ENCODE measurements at places on chromosomes 3 and 15.
A peak's percentile ranks its signal among the peaks of the same experiment; 100 is the strongest.

DNA sequence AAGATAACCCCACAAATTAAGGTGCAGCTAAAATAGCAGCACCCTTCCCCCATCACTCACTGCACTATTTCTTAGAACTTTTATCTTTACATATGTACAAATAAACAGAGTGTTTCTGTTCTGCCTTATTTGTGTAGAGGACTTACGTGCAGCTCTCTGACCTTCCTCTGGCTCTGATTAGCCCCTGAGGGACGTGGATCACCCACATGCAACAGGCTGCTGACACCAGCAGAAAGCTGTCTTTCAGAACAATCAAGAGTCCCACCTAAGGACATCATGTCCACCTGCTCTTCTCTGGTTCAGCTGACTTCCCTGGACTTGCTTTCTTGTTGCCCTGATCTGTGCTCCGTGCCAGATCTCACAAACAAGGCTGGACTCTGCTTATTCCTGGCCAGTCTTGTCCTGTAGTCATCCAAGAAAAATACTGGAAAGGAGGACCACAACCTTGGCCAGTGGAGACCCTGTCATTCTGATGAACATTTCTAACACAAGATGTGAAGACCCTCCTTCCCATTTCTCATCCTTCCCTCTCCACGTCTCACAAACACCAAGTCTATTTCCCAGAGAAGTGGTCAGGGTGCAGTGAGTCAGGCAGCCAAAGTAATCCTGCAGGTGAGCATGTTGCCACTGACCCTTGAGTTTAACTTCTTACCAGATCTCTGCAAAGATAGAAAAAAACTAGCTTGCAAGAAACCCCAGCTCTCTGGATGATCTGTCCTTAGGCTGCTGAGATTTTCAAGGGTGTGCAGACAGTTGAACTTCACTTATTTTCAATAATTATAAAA is 243.6 kb upstream of the ICE2 start:
- DNase-seq: no peak

- DNase-seq: no peak
Observed at GRCh38 chr3:15978801-15979200, 181.0 kb upstream of the ANKRD28 start.

DNA sequence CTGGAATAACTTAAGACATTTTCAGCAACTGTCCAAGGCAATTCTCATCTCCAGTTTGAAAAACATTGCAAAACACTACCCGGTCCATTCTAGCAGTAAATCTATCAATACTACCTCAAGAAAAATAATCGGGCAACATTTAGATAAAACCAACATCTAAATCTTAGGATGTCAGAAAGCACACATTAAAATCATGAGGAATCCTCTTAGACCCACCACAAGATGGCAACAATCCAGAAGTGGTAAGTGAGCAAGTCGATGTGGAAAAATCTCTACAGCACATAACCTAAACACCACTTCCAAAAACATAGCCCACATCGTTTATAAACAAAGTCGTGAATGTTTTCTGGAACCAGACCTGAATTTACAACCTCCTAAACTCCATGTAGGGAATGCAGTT is 5.7 kb downstream of the PLCH1 start:
- no peak for DNase-seq

DNA sequence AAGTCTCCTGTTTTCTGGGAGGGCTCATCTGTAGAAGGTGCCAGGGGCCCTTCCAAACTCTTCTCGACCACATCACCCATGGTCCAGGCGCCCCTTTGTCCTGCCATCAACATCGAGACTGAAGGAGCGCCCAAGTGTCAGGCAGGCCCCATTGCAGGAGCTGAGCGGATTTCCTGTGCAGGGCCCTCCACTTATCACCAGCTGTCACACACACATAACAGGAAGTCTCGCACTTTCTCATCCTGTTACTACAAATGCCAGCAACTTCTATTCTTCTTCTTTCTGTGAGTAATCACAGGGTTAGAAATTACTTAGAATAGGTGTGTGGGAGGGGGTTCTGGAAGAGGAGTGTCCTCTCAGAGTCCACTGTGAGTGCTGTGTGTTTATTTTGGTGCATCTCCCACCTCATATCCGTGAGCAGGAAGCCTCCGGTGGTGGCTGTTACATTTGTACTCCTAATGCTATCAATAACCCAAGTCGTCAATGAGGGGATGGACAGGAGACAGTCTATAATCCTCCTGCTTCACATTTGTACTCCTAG is at the start of gene KLHL6:
TSS of gene KLHL6 (minus strand) at position 166 of the 541 bp plus-strand sequence. CDS start at position 113, 53 bp downstream.
- DNase-seq: peak; percentile 68

- DNase-seq: no peak
Observed at GRCh38 chr3:148654433-148654832, 43.3 kb upstream of the AGTR1 start.

DNA sequence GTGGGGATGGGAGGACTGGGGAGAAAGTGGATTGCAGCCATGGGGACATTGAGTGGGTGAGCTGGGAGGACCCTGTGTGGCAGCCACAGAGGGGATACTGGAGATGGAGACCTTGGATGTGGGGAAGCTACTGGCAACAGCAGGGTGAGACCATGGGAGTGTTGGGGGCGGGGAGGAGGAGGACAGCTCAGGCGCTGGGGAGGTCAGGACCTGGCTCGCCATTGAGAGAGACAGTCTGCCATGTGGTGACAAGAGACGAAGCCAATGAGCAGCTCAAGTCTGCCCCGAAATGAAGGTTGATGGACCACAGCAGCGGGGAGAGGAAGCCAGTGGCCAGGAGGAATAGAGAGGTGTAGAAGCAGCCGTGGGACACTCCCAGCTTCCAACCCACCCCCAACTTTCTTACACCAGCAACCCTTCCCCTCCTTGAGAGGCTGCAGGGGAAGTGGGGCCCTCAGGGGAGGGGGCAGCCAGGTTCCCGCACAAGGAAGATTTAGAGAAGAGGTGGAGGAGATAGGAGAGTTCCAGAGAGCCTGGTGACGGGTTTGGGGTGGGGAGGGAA is 118.1 kb downstream of the ASB7 start:
- no peak for DNase-seq

- DNase-seq: no peak
Observed at GRCh38 chr3:58260261-58260731, 22.7 kb downstream of the ABHD6 start.

- no peak for DNase-seq
Observed at GRCh38 chr3:146473726-146474125, 4.4 kb upstream of the PLSCR2 start.

DNA sequence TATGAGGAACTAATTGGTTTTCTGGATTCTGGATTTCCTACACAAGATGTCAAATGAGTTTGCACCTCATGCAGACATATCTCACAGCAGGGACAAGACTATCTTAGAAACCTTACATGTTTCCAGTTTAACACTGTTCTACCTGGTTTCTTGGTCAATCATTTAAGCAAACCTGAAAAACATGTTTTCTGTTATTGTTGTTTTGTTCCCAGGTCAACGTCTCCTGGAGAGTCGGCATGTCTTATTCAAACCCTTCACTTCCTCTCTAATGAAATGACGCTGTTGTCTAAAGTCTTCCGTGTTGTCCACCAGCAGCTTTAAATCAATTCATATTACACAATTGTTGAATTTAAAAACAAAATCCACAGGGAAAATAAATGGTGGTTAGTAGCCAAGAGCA is 150.9 kb downstream of the CNTN3 start:
- no peak for DNase-seq

GRCh38 chr15:23648920-23649515 is 1.4 kb upstream of the MAGEL2 start:
- peak; percentile 15 for DNase-seq

GRCh38 chr15:62626903-62627302 is 415.6 kb upstream of the TPM1 start:
- no peak for DNase-seq

GRCh38 chr3:114542359-114542758 is 248.5 kb downstream of the TIGIT start:
- no peak for DNase-seq

All from stimulated activated CD4-positive, alpha-beta T cell treated with anti-CD3 and anti-CD28 coated beads, Interleukin-2, amount 100 ng/mL, for 48 hours (primary cell).